ENCODE measurements at places on chromosomes 3 and 15. TPM values are rescaled to one million over a fixed set of nuclear protein-coding genes. Genes with fewer than 3 reads are reported as not detected.

DNA sequence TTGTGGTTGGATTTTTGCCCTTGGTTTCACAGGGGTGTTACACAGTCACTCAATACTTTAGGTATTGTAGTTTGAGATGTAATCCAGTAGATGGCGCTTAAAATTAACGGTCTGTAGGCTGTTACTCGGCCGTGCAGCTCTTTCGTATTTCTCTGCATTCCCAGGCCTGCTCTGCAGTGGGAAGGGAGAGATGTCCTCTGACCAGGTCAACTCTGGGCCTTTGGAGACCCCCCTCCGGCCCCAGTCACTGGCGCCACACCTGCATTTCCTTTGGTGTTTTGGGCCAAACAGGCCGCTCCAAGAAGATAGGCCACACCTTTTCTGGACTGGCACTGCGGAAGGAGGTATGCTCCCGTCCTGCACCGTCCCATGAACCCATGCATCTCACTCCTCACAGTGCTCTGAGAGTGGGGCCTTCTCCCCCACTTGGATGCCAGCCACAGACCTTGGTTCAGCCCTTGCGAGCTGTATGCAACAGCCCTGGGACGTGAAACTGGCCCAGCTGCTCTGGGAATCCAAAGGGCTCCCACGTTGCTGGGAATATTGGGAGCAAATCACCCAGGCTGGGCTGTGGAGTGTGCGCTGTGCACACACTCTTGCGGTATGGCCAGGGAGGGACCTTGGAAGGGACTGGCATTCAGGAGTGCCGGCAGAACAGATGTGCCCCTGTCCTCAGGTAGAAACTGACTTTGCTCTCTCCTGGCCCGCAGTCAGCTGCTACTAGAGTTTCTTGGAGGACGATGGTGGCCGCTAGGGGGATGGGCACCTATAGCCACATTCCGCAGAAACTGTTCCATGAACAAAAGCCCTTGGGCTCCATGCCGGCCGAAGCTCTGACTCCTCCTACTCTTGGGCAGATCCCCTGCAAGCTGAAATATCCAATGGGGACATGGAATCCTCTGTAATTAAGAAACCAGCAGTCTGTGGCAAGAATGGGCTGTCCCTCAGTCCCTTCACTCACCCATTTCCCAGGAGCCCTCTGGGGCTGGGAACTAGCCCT lies 410.5 kb upstream of the CADM2 start:
- DNase-seq: no peak
- no peak overlapping the region for H3K27ac ChIP-seq
- no peaks in the 10 kb centered on the region for H3K36me3 ChIP-seq
- H3K4me3 ChIP-seq: no peak overlapping the region
- no peaks in the 10 kb centered on the region for H3K27me3 ChIP-seq

GRCh38 chr3:94171954-94172353 lies 109.1 kb downstream of the NSUN3 start:
- no peak overlapping the region for H3K4me3 ChIP-seq
- no peaks in the 10 kb centered on the region for H3K36me3 ChIP-seq
- no peak overlapping the region for H3K27ac ChIP-seq
- H3K27me3 ChIP-seq: no peaks in the 10 kb centered on the region
- H3K4me1 ChIP-seq: no peaks in the 10 kb centered on the region

GRCh38 chr15:52137432-52138357 lies 25.1 kb upstream of the BCL2L10 start:
- H3K27ac ChIP-seq: no peak overlapping the region
- H3K4me1 ChIP-seq: peaks cover 10% of the 10 kb centered on the region
- no peaks in the 10 kb centered on the region for H3K36me3 ChIP-seq
- no peak for DNase-seq
- no peaks in the 10 kb centered on the region for H3K27me3 ChIP-seq

GRCh38 chr3:18132991-18133390 lies 292.1 kb downstream of the SATB1 start:
- H3K36me3 ChIP-seq: no peaks in the 10 kb centered on the region
- H3K4me3 ChIP-seq: no peak overlapping the region
- H3K27me3 ChIP-seq: no peaks in the 10 kb centered on the region
- DNase-seq: no peak
- no peak overlapping the region for H3K27ac ChIP-seq
- no peaks in the 10 kb centered on the region for H3K4me1 ChIP-seq

DNA sequence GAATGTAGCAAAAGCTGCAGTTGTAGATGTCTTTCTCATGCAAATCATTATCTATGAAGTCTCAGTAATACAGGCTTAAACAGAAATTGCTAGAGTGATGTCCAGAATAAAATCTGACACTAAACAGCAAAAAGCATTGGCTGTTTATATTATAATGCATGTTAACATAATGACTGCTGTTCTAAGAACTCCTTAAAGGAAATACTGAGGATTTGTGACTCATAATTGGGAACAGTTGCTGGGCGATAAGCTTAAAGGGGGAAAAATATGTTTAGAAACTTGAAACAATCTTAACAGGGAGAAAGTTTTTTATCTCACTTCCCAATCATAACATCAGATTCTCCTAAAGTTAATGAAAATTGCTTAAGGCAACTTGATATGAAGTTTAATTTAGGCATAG lies 17.5 kb downstream of the TIPARP start:
- no peak for DNase-seq
- H3K4me1 ChIP-seq: peaks cover 31% of the 10 kb centered on the region
- no peak overlapping the region for H3K27ac ChIP-seq
- H3K36me3 ChIP-seq: peaks cover 15% of the 10 kb centered on the region
- no peaks in the 10 kb centered on the region for H3K27me3 ChIP-seq
- peak overlapping the region; percentile 32 for H3K4me3 ChIP-seq

GRCh38 chr3:4475804-4476203 lies 8.7 kb upstream of the SUMF1 start:
- peaks cover 4% of the 10 kb centered on the region for H3K4me1 ChIP-seq
- no peak for DNase-seq
- peak overlapping the region; percentile 63 for H3K27ac ChIP-seq
- H3K36me3 ChIP-seq: no peaks in the 10 kb centered on the region

The STAC gene
- total RNA-seq: 62.3 TPM

DNA sequence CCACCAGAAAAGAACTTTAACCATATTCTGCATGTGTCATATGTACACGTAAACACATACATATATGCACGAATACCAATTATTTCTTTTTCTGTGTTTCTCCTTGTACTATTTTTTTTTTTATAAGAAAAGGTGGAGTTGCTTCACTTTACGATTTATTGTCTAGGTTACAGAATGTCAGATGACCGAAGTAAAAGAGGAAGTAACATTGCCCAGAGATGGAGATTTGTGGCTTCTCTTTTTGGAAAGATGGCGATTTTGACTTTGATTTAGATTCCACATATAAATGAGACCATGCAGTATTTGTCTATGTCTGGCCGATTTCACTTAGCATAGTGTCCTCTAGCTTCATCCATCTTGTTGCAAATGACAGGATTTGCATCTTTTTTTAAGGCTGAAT lies 293.1 kb downstream of the SV2B start:
- no peaks in the 10 kb centered on the region for H3K27me3 ChIP-seq
- no peak overlapping the region for H3K27ac ChIP-seq
- no peaks in the 10 kb centered on the region for H3K36me3 ChIP-seq
- H3K4me3 ChIP-seq: no peak overlapping the region

Data from thoracic aorta (tissue), 2 donors.